ENCODE measurements at places on chromosomes 4 and X.

DNA sequence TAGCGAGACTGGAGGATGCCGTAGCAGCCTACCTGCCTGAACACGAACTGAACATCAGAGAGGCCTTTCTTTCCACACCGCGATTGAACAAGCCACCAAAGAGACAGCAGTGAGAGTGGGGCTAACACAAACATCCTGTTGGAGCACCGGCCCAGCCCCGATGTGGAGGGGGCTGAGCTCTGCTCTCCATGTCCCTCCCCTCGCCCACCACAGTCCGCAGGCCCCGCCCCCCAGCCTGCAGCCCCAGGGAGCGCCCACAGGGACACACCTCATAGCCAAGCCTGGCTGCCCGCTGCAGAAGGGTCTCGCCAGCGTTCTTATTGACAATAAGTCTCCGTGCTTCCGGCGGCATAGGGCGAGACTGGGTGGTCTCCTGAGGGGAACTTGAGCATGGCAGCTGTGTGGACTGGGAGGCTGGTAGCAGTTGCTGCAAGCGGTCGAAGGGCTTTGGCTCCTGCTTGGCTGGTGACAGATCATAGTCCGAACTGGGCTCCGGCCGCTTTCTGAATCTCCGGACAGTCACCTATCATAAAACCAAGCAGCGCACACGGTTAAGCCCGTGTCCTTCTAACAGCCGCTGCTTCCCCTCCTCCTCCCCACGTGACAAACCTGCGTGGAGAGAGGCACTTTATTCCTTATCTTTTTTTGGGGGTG lies 35.8 kb downstream of the BCOR start:
- no peak for DNase-seq

DNA sequence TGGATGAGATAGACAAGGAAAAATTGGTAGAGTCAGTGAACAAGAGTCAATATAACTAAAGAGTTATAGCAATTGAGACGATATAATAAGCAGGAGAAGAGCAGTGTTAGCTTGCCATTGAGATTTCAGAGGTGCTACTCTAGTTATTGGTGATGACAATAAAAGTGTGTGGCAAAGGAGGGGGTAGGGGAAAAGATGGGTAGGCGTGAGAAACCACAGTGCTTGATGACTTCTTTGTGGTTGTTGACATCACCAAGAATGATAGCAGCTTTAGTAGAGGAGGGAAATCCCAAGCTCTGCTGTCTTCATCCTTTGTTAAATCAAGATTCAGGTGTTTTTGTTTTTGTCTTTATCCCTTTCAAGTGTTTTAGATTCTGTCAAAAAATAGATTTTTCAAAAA lies 179.9 kb upstream of the PPP3CA start:
- DNase-seq, result no peak

DNA sequence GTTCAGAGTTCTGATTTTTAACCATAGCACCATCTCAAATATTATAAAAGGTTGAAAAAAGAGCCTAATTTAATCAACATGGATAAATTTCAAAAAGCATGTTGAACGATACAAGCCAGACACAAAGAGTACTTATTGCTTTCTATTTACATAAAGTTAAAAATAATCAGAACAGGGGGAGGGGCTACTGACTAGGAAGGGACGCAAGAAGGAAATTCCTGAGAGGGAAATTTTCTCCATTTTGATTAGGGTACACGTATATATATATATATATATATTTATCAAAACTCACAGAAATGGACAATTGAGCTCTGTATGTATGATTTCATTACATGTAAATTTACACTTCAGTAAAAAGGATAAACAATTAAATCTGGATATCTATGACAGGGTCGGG lies 482 bp upstream of the MBTPS2 start:
- no peak for DNase-seq

GRCh38 chr4:182538031-182538430 lies 294.8 kb downstream of the TENM3 start:
- no peak for DNase-seq

- DNase-seq, result no peak
Observed at GRCh38 chrX:148540671-148541583, 40.5 kb downstream of the AFF2 start.

DNA sequence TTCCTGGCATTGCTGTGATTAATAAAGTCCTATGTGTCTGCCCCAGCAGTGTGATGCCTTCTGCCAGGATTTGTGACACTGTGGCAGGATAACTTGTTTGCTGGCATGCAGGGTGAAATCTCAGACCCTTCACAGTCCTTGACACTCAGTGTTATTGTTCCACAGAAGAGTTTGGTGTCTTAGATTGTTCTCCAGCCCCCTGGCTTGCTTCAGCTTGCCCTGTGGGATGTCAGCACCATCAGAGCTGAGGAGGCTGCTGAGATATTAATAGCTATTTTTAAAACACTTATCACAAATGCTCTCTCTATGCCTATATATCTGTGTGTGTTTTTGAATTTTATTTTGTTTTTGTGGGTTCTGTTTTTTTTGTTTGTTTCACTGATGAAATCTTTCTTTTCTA lies 136.9 kb downstream of the TSPAN5 start:
- DNase-seq, result no peak

- DNase-seq, result no peak
Observed at GRCh38 chr4:174177536-174177935, 105.9 kb downstream of the FBXO8 start.

DNA sequence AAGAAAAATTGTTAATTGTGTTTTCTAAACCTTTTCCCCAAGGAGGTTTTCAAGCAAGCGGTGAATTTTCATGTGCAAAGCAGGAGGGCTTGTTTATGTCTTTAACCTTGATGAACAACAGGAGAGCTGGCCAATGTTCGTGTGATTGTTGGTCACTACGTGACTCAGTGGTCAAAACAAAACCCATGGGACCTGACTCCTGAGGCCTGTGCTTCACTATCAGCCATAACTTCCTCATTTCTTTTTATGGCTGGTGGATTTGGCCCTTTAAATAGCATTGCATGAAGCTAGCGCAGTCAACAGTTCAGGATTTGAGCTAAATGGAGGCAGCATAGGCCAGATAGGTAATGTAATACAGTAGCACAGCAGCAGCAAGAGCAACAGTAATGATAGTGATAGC lies 80.5 kb downstream of the MID1IP1 start:
- no peak for DNase-seq

DNA sequence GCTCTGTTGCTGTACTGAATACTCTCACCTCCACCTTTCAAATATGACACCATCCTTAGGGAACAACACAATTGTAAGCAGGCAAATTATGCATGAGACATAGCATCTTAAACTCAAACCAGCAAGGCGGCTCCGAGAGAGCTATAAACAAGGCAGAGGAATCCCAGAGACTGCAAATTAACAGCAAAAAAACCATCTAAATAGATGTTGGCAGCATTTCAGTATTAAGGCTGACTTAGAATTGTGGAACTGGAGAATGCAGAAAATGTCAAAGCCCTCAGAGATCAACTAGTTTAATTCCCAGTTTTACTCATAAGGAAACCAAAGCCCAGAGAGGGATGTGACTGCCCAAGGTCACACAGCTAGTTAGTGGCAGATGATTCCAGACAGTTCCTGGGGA lies 37.2 kb upstream of the SPANXC start:
- DNase-seq, result no peak

DNA sequence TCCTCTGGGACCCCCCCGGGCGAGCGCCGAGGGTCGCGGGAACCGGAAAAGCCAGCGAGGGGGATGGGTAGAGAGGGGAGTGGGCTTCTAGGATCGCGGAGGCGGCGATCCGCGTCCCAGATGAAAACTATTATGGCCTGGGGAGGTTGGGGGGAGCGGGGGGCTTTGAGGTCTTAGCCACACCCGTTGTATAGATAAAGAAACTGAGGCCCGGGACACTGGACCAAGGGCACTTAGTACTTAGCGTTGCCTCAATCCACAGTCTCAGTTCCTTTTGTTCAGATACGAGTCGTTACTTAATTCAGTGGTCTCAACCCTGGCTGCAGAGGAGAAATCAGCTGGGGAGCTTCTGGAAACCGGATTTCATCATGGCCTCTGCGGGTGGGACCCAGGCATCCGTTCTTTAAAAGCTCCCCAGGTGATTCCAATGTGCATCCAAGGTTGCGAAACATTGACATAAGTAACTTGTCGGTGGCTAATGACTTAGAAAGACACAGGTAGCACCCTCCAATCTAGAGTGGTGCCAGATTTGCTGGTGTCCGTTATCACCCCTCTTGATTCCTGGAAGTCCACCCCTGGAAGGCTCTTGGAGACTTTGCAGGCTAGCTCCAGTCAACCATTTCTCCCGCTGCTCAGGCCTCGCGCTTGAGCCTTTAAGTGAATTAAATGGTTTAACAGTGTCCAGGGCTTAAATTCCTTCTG lies 90.7 kb downstream of the GEMIN8 start:
- DNase-seq, result no peak

DNA sequence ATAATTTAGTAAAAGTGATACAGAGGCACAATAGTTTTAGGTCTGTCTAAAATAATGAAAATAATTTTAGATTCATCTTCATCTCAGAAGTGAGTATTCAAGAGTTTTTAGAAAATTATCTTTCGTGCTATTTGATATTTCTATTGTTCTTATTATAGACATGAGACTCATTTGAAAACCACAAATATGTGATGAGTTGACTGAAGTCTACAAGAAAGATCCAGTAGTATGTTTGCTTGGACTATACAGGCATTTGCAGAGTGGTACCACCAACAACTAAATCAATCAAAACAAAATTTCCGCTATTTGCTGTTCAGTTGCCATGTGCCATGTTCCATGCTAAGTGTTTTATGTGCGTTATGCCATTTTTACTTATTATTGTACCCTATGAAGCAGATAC lies 1318.5 kb downstream of the STIM2 start:
- no peak for DNase-seq

DNA sequence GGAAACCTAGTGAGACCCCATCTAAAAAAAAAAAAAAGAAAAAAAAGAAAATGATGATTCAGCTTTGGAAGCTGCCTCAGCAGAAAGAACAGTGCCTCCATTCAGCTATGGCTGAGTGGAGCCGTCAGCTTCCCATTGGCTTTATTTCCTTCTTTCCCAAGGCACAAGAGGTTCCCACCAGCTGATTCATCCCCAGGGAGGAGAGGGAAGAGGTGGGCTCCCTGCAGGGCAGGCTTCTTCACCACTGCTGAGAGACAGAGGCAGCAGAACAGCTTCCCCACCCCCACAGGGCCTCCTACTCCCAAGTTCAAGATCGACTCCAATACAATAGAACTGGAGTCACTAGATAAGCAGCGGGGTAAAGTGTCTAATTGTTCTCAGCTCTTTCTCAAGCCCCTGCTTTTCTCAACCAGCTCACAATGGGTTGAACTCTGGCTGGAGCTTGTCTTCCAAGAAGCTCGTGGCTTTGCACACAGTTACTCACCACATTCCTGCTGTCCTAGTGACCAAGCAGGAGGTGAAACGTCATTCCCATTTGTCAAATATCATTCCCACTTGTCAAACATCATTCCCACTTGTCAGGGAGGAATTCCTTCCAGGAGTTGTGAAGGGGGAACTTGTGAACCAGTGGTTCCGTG lies 47.8 kb downstream of the FHDC1 start:
- no peak for DNase-seq

DNA sequence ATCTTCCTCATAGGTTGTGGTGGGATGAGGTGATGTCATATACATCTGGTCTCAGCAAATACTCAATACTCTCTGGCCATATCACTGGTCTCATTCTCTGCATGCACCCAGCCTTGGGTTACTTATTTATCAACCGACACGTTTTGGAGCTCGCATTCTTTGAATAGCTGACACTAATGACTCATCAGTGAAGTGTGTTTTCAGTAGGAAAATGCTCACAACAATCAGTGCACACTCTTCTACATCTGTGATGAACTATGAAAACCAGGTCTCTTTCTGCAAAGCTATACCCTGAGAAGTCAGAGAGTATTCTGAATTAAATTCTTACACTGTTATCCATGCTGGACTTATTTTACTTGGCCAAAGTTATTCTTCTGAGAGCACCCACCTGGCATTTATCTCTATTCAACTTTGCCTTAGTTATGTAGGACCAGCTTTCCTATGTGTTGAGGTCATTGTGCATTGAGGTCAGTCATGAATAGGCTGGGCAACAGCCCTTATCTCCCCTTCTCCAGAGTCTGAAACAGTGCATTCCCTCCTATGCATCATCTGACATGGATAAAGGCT lies 58.7 kb upstream of the DHX15 start:
- no peak for DNase-seq

DNA sequence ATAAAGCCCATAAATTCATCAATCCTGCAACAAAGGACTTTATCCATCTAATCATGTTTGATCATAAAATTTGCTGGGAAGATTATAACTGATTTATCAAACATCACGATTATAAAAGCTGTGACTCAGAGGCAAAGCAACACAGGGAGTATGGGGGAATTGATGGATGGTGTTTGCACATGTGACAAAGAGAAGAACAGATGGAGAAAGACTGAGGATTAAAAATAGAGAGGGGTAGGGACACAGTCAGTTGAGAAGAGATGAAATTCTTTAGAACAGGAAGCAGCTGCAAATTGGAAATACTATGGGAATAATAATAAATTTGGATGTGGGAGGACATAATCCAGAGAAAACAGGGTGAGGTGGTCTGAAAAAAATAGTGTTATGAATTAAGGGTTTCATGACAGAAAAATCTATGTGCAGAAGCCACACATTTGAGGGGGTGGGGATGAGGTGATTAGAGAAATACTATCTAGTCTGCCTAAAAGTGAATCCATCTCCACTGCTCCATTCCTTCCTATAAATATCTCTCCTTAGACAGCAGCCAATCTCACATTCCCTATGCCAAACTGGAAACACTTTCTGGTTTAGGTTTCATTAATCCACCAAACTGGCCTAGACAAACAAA lies 6.2 kb downstream of the PRR32 start:
- DNase-seq, result no peak

DNA sequence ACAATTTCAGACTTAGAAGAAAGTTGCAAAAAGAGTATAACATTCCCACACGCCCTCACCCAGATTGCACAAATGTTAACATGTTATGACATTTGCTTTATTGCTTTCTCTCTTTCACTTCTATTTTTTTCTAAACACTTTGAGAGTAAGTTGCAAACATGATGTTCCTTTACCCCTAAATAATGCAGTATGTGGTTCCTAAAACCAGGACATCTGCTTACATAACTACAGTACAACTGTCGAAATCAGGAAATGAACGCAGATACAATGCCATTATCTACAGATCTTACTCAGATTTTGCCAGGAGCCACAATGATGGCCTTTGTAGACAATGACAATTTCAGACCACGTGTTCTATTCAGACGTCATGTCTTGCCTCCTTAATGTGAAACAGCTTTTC lies 22.4 kb downstream of the SH3TC1 start:
- no peak for DNase-seq

DNA sequence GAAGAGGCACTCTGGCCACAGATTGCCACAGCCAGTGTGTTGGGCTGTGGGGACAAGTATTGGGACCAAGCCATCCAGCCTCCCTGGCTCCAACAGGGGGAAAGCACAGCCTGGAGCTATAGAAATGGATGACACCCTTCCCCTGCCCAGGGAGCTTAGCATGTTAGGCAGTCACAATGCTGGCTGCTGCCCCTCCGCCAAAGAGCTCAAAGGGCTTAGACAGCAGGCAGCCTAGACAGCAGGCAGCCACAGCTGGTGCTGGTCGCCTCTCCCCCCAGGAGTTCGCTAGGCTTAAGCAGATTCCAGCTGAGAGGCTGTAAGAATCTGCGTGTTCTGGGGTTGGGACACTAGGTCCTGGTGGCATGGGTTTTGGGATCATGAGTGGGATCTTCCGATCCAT lies 94.5 kb upstream of the MXRA5 start:
- DNase-seq, result no peak

- DNase-seq, result no peak
Observed at GRCh38 chr4:45004326-45004725, 278.0 kb upstream of the GNPDA2 start.
